ENCODE measurements at places on chromosomes 11 and 22.

DNA sequence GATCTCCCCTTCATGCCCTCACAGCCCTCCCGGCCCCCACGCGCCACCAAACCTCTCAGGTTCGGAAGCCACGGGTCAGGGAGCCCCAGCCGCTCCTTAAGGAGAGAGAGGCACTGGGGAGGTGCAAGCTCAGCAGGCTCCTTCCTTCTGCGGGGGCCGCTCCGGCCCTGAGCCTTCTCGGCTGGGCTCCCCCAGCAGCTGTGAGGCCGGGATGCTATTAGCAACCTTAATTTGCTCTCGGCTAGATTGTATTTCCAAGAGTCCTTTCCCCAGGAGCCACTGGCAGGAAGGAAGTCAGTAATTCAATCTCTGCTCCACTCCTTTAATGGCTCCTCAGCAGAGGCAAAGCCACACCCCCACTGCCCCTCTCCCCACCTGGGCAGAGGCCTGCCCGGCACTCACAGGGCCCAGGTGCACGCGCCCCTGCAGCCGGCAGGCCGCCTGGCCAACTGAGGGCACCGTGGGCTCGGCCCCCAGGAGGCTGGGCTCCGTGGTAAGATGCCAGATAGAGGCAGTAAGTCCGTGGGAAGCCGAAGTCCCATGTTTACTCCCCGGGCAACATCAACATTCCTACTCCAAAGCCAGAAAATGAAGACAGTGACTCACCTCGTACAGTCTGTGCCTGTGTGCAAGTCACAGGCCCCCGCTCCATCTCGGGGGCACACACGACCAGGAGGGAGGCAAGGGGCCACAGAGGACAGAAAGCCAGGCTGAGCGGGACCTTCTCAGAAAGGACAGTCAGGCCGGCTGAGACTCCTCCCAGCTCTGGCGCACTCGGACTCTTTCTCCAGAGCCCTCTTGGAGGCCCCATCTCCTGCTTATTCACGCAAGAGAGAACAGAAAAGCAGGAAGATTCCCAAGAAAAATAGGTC, 5.2 kb downstream of the IGSF9B start:
- no peak for DNase-seq

GRCh38 chr11:110793556-110793955, 81.3 kb upstream of the ARHGAP20 start:
- no peak for DNase-seq

DNA sequence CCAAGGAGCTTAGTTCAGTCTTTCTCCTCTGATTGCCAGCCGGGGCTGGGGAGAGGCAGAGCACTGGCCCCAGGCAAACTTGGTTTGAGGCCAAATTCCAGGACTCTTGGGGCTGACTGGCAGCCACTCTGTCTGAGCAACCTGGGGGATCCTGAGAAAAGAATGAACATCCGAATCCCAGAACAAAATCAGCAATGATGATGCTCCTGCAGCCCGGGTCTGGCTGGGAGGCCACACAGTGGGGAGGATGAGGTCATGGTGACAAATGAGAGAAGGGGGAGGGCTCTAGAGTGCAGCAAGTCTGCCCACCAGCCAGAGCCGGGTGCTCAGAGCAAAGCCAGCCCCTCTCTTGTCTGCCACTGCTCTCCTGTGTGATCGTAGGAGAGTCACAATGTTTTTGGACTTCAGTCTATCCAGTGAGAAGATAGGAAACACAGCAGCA, 71.8 kb upstream of the PAX6 start:
- DNase-seq, result no peak

DNA sequence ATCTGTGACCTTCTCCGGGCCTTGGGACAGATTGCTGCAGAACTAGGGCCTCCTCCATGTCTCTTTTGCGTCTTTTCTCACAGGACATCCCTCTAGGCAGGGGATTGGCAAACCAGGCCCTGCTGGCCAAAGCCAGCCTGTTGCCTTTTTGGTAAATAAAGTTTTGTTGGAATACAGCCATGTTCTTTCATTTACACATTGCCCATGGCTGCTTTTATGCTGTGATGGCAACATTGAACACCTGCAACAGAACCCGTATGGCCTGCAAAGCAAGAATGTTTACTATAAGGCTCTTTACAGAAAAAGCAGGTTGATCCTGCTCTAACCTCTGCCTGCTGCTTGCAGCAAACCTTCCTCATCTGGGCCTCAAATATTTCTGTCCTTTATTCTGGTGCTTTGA, 56.8 kb upstream of the B3GAT1 start:
- DNase-seq, result no peak

- DNase-seq, result no peak
Observed at GRCh38 chr11:132977746-132978145, 554.6 kb downstream of the OPCML start.

GRCh38 chr11:44817207-44817949, 90.6 kb downstream of the TSPAN18 start:
- no peak for DNase-seq

DNA sequence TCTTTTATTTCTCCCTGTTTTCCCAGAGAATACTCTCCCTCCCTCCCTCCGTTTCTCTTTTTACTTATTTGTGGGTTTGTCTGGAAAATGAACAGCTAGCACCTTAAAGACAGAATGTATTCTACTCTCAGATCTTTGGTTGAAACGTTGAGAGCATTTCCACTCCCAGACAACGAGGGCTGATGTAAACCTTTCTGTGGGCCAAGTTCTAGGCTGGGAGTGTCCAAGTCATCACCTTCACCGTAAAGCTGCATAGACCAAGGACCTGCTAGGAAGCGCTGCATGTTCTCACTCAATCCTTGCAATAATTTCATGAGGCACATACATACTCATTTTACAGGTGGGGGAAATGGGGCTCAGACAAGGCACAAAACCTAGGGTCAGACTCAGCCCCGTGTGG, 32.4 kb downstream of the MYH9 start:
- DNase-seq, result no peak

GRCh38 chr11:66543263-66544107, 2.4 kb downstream of the ZDHHC24 start:
- no peak for DNase-seq

DNA sequence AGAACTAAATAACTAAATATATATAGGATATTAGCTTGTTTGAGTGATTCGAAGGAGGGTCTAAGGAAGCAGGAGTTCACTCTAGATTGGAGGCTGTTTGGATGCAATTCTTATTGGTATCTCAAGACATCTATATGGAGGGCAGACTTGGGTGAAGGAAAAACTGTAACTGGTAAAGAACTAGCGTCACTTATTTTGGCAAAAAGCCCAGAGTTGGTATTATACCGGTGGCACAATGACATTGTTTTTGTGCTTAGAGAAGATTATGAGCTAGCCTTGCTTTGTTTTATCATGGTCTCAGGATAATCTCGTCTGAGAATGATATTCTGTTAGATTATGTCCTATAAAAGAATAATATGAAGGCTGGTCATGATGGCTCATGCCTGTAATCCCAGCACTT, 6.0 kb upstream of the SLC35F2 start:
- no peak for DNase-seq

DNA sequence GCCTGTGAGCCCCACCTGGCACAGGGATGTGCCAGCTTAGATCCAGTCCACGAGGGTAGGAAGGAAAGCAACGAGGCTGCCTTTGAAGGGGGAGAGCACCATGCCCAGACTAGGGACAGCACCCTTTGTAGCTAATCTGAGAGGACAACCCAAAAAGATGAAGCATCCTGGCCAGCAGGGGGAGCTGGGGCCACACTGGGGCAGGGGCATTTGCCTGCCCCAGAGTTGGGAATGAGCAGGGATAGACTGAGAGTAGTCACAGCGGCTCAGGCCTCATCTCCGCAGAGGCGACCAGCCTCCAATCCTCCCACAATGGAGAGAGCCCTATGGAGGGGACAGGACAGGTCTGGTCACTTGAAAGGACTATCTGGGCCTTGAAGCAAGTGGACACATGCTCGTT, 16.4 kb downstream of the LMO1 start:
- DNase-seq, result no peak

DNA sequence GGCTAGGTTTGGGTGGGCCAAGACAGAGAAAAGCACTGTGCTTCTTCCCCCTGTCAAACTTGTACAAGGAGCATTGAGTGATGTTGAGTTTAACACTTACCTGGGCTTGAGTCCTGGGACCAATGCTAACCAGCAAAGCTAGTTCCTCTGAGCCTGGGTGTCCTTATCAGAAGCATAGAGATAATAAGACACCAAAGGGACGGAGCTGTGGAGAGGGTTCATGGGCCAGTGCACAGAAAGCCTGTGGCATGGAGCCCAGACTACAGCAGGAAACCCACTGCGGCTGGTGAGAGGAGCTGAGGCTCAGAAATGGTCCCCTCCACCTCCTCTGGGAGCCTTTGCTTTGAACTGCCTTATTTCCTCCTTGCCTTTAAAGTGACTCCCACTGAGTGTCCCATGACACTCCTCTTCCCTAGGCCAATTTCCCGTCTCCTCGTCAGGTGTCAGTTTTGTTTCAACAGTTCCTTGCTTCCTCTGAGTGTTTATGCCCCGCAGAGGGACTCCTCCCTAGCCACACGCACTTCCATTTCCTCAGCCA, 9.4 kb downstream of the SLCO2B1 start:
- DNase-seq, result no peak

DNA sequence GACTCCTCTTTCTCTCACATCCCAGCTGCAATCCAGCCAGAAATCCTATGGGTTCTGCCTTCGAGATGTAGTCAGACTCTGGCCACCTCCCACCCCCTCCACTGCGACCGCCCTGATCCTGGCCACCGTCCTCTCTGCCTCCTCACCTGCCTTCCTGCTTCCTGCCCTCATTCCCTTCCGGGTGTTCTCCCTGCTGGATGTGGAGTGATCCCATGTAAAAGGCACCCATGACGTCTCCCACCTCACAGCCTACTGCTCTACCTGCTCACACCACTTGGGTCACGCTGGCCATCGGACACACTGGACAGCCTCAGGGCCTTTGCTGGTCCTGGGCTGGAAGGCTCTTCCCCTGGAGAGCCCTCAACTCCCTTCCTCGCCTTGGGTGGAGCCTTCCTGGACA, 33.7 kb upstream of the CD5 start:
- DNase-seq, result no peak

GRCh38 chr11:128663824-128664223, 30.0 kb upstream of the FLI1 start:
- no peak for DNase-seq

DNA sequence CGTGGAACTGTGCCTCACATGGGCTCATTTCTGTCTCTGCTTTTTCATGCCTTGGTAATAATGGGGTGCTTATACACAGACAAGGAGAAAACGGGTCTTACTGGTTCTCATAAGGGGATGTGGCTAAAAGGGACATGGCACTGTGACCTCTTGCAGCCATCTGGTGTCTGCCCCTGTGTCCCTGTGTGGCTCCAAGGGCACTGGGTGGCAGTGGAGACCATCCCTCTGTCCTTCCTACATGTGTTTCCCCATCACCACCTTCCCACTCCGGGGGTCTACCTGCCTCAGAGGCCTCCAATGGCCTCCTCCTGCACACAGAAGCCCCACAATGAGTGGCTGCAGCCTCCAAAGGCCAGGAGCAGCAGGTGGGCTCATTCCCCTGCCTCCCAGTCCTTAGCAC, 221.2 kb downstream of the CEP164 start:
- no peak for DNase-seq

- DNase-seq, result no peak
Observed at GRCh38 chr22:32323513-32324164, 34.0 kb upstream of the RFPL3 start.

DNA sequence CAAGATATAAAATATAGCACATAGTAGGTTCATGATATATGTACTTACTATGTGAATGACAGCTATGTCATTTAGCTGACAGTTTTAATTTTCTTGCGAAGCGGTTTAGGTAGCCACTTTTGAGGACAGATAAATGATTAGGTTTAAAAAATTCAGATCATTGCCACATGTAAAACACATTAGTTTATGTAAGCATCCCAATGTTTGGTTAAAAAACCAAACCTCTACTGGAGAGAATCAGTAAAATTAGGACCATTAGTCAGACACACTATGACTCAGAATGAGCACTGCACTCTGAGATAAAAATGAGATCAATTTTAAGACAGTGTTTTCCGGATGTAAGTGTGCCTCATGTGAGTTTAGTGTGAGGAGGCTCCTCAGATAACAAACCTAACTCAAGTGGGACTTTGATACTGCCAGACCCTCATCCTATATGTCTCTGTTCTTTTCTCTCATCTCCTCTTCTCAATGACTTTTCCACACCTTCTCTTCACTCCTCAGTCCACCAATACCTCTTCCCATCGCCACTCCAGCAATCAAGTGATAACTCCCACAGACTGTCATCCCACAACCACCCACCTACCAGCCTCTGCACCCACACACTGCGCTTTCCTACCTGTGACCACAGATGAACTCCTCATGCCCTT, 6.8 kb upstream of the OR2AT4 start:
- no peak for DNase-seq

GRCh38 chr11:128095466-128095981, 491.8 kb downstream of the ETS1 start:
- DNase-seq, result no peak

DNA sequence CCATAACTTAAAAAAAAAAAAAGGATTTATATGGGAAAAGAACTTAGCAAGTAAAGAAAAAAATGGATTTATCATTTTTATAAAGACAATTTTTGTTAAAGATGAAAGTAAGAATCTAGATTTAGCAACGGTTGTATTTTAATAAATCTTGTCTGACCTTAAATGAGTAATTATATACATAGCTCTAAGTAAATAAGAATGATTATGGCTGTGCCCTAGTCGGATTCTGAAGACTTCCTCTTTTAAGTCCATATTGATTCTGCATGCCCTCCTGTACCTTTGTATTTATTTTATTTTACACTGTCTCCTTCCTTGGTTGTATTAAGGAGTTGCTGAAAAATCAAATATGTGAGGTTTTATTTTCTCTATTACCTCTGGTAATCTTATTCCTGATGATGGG, 7.1 kb downstream of the RBX1 start:
- DNase-seq, result no peak
